ENCODE measurements at places on chromosomes 6 and 20.

- no peak for DNase-seq
These were observed 94.2 kb upstream of the FLRT3 start for GRCh38 chr20:14431568-14431967.

DNA sequence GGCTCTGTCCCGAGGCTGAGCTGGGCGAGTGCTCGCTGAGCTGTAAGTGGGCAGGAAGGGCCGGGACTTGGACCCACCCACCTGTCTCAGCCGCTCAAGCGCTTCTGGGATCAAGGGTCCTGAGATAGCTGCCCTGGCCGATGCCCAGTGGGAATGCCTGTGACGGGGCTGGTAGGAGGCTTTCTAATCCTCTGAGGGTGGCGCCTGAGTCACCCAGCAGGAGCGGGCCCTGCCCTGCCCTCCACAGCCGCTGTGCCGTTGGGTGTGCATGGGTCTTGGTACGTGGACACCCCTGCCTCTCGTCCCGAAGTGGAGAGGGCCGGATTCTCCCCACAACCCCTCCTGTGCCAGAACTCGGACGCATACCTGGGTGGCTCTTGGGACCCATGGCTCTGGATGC, 43.1 kb upstream of the GATA5 start:
- DNase-seq: no peak

DNA sequence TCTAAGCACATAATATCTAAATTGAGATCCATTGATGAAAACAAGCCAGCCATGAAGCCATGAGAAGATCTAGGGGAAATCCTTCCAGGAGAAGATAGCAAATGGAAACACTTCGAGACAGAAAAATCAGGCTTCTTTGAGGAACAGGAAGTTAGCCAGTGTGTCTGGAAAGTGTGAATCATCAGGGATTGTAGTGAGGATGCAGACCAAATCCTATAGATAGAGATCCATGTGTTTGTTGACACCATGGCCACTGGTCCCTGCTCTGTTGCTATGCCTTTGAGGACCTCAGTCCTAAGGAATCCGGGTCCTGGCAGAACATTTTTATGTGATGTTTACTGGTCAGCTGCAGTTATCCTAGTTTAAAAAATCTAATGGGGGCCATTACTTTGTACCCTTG, 6.6 kb upstream of the ELOVL2 start:
- no peak for DNase-seq

- no peak for DNase-seq
These were observed 16.8 kb downstream of the POFUT1 start for GRCh38 chr20:32224463-32224862.

DNA sequence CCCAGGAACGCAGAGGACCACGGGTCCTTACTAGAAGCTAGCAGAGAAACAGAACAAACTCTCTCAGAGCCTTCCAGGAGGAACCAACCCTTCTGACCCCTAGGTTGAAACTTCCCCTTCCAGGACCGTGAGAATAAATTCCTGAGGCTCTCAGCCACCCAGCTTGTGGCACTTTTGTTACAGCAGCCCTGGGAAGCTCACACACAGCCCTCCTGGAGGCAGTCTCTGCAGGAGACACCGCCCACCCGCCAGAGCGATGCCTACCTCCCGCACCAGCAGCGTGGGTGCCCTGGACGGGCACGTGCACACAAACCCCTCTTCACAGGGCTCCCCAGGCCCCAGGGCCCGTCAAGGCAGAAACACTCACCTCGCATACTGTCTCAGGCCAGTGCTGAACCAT, 4.2 kb downstream of the RNASET2 start:
- DNase-seq: no peak

DNA sequence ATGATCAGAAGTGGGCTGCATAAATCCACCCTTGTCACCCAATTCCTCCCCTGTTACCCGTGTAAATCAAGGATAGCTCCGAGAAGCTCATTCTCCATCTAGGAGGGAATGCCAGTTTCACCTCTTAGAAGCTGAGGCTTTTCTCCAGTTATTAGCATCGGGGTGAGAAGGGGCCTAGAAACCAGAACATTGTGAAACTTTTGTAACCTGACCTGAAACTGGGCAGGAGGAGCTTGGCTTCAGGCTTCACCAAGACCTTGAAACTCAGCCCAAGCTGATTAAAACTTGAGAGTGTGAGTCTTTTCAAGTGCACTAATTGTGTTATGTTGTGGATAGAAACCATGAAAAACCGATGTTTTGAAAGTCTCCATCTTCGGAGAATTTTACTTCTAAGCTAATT, 103.1 kb downstream of the BMP2 start:
- DNase-seq: no peak

DNA sequence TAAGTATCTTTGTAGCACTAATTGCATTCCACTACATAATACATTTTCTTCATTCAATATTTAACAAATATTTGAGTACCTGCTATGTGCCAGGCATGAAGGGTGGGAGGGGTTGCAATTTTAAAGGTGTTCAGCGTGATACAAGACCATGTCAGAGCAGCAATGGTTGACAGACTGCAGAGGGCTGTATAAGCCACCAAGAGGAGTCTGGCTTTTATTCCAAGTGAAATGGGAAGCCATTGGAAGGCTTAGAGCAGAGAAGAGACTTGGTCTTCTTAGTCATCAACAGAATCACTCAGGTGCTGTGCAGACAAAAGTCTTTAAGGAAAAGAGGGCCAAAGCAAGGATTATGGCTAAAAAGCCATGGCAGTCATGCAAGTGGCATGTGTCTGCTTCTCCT, 360.8 kb upstream of the ARID1B start:
- DNase-seq: no peak

- DNase-seq: no peak
These were observed 2.3 kb upstream of the DLK2 start for GRCh38 chr6:43457643-43458042.

- no peak for DNase-seq
These were observed 133.0 kb downstream of the SAMD5 start for GRCh38 chr6:147641511-147641910.

DNA sequence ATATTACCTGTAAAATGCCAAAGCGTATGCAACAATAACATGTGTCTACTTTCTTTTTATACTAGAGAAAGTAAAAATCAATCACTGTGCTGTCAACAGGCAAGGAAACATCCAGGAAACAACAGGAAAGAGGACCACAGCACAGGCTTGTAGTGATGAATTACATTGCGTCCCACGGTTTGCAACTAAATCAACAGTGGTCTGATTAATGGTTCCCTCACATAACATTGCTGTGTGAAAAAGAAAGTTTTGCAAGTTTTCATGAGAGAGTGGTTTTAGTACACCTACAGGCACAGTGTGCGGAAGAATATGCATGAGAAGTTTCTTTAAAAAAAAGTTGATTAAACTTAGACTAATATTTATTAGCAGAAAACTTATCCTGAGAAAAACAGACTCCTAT, 329.5 kb upstream of the HSF2 start:
- no peak for DNase-seq

- DNase-seq: no peak
These were observed 16.0 kb downstream of the PCK1 start for GRCh38 chr20:57576617-57577550.

DNA sequence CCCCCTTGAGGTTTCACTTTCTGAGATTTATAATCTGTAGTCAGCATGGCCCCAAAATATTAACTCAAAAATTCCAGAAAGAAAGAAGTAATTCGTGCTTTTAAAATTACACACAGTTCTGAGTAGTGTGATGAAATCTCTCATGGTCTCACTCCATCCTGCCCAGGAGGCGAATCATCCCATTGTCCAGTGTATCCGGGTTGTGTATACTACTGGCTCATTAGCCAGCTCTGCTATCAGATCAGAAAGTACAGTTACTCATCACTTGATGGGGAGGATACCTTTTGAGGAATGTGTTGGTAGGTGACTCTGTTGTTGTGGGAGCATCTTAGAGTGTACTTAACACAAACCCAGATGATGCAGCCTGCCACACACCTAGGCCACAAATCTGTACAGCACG, 65.2 kb downstream of the CDC5L start:
- DNase-seq: no peak

- DNase-seq: no peak
These were observed 111.0 kb upstream of the RALGAPA2 start for GRCh38 chr20:20823476-20823881.

GRCh38 chr20:542777-543368, 717 bp downstream of the CSNK2A1 start:
- peak; percentile 15 for DNase-seq

DNA sequence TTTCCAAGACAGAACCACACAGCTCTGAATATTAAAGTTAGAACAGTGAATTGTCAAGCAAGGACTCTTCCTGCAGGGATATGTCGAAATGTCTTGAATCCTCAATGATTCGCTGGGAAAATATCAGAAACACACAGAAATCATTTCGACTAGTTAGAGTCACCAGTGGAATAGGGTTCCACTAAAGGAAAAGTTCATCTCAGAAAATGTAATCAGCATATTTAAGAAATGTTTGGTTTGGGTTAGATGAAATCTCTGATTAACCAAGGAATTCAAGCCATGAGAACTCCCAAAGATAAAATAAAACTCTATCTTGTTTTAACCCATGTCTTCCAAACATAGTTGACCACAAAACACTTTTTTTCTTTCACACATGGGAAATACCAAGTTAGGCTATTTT, 621.0 kb upstream of the NRSN1 start:
- no peak for DNase-seq

- DNase-seq: no peak
These were observed 49.5 kb upstream of the PREP start for GRCh38 chr6:105452376-105452775.
